ENCODE measurements at places on chromosomes 12 and 14. TPM values are rescaled to one million over a fixed set of nuclear protein-coding genes. Genes with fewer than 3 reads are reported as not detected.

MIP gene
- total RNA-seq = 0.08 TPM

OVCH1 gene
- total RNA-seq = 0.53 TPM

GARIN6 gene
- not detected for total RNA-seq

PRPH gene
- total RNA-seq = 1.1 TPM

SOCS2 gene
- 26.2 TPM for total RNA-seq

DNA sequence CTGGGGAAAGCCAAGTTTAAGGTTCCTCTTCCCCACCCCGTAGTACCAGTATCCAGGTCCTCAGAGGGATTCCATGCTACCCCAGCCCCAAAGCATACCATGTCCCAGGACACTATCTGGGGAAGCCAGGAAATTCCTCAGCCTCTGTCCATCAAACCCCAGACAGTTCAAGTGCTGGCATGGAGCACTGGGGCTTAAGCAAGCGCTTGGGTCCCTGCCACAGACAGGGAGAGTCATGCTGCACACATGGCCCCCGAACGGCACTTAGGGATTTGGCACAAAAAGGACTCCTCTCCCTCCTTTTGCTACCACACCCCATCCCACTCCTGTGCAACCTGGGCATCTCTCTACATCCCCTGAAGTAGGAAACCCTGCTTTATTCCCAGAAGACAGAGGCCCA lies 21.8 kb downstream of the ADCY6 start:
- no peak overlapping the region for H3K27ac ChIP-seq
- no peaks in the 10 kb centered on the region for H3K4me1 ChIP-seq
- no peaks in the 10 kb centered on the region for H3K36me3 ChIP-seq

DNA sequence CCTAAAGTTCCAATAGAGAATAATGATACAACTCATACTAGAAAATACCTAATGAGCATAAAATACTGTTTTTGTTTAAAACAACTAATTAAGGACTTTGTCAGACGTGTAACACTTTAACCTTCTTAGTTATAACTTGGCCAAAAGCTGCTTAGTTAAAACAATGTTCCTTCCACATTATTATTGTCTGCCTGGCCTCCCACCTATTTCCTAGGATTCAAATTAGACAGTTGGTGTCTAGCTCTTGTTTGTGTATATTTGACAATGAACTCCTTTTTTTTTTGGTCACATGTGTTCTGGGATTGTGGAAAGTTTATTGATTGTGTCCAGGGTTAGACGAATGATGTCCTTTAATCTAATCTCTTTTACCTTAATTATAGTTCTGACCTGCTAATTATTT lies 67.6 kb upstream of the PSMA6 start:
- H3K4me3 ChIP-seq = no peak overlapping the region
- no peaks in the 10 kb centered on the region for H3K36me3 ChIP-seq
- no peaks in the 10 kb centered on the region for H3K27me3 ChIP-seq
- no peaks in the 10 kb centered on the region for H3K4me1 ChIP-seq
- H3K27ac ChIP-seq = no peak overlapping the region

DNA sequence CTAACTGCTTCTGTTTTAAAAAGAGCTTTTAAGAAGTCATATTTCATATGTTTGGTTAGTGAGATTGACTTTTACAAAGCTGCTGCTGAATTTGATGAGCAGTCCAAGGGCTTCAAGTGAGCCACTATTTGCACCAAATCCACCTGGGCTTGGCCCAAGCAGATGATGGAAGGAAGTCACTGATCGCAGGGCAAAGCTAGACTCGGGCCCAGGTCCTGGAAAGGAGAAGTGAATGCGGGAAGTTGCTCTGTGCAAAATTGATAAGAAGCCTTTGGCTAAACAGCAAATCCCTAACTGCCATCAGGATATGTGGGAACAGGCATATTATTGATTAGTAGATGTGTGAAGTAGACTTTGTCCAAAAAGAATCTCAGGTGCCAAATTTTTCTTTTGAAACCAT lies 30.5 kb downstream of the PLXNC1 start:
- peaks cover 8% of the 10 kb centered on the region for H3K4me1 ChIP-seq
- no peaks in the 10 kb centered on the region for H3K36me3 ChIP-seq
- DNase-seq = no peak
- no peak overlapping the region for H3K4me3 ChIP-seq

DNA sequence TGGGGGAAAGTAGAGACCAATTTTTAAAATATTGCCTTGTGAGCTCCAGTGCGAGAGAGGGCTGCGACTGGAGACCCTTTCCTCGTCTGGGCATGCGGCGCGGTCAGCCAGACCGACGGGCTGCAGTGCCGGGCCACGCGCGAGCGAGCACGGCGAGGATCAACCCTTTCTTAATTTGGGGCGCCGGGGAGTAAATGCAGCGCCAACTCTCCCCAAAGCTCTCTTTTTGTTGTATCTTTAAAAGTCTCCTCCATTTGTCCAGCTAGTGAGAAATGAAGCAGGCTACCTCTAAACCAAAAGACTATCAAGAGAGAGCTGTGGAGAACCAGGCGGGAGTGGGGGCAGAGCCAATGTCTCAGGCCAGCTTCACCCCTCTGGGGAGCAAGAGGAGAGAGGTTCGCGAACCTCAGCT lies 1.4 kb downstream of the SIX1 start:
- H3K36me3 ChIP-seq = no peaks in the 10 kb centered on the region
- peak overlapping the region; percentile 50 for H3K4me3 ChIP-seq
- peaks cover 100% of the 10 kb centered on the region for H3K27me3 ChIP-seq
- H3K27ac ChIP-seq = peak overlapping the region; percentile 15
- peaks cover 3% of the 10 kb centered on the region for H3K4me1 ChIP-seq

DNA sequence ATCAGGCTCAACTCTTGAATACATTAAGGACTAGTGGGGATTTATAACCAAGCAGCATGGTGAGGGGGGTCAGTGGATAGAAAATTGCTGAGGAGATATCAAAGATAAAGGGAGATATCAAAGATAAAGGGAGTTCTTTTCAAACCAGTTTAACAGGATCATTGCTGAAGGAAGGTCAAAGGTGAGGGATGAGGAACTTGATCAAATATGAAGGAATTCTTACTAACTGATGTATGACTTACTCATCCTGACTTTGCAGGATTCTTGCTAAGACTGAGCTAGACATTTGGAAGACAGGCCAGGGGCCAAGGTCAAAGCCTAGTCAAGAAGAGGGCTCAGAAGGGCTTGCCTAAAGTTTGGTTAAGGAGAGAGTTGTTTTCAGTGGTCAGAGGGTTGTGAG lies 4.8 kb downstream of the ABHD4 start:
- H3K27ac ChIP-seq = no peak overlapping the region
- no peak for DNase-seq
- no peaks in the 10 kb centered on the region for H3K27me3 ChIP-seq
- H3K36me3 ChIP-seq = no peaks in the 10 kb centered on the region
- peaks cover 35% of the 10 kb centered on the region for H3K4me1 ChIP-seq

- no peaks in the 10 kb centered on the region for H3K36me3 ChIP-seq
- peak overlapping the region; percentile 97 for H3K27ac ChIP-seq
- no peaks in the 10 kb centered on the region for H3K27me3 ChIP-seq
- peak overlapping the region; percentile 43 for H3K4me3 ChIP-seq
- DNase-seq = no peak
- peaks cover 25% of the 10 kb centered on the region for H3K4me1 ChIP-seq
These were observed 1.6 kb downstream of the PYM1 start for GRCh38 chr12:55925870-55926737.

DNA sequence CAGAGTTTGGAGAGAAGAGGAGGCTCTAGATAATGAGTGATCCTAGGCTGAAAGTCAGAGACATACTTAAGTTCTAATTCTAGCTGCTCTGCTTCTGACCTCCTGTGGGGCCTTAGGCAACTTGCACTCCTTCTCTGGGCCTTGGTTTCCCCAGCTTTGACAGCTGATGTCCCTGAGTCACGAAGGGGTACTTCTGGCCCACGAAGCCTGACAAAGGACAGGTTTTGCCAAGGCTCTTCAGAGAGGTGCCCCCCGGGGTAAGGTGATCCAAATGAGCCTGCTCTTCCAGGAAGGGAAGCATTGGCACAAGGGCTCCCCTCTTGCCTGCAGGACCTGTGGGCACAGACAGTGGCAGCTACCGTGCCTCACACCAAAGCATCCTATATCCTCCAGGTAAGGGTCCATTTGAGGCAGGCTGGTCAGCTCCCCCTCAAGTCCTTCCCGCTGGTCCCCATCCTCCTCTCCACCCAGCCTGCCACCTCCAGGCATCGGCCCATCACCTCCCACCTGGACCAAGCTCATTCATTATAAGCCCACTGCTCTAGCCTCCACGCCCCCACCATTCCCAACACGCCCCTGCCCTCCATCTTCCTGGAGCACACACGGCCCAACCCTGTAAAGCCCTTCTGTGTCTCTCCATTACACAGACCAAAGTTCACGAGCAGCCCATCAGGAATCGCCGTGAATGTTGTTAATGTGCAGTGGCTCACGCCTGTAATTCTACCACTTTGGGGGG lies 1.9 kb upstream of the PPP1R13B start:
- no peaks in the 10 kb centered on the region for H3K36me3 ChIP-seq
- H3K4me3 ChIP-seq = no peak overlapping the region
- no peaks in the 10 kb centered on the region for H3K27me3 ChIP-seq

DNA sequence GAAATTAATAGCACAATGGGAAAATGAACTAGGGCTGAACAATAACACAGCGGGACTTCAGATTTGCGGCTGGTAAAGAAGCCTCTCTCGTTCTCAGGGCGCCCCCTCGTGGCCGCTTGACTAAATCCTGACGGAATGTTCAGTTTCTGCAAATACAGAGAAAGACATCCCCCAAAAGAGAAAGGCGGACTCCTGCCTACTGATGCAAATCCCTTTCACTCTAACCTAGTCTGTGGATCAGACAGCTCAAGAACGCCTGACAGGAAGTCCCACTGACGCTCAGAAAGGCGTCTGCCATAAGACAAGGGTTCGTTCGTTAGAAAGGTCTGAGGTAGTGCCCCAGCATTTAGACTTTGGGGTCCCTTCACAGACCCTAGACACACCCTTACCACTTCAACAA lies 2.5 kb downstream of the NUAK1 start:
- peak; percentile 94 for DNase-seq
- H3K4me1 ChIP-seq = peaks cover 52% of the 10 kb centered on the region
- peak overlapping the region; percentile 15 for H3K27ac ChIP-seq
- H3K36me3 ChIP-seq = no peaks in the 10 kb centered on the region

DNA sequence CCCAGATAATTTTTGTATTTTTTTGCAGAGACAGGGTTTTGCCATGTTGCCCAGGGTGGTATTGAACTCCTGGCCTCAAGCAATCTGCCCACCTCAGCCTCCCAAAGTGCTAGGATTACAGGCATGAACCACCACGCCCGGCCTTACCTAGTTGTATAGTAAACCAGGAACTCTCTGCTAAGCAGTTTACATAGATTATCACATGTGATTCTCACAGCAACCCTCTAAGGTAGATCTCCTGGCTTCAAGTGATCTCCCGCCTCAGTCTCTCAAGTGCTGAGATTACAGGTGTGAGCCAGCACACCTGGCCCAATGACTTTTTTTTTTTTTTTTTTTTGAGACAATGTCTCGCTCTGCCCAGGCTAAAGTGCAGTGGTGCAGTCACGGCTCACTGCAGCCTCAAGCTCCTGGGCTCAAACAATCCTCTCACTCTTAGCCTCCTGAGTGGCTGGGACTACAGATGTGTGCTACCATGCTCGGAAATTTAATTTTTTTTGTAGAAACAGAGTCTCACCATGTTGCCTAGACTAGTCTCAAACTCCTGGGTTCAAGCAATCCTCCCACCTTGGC lies 26.0 kb upstream of the ATP2A2 start:
- no peaks in the 10 kb centered on the region for H3K36me3 ChIP-seq
- H3K27ac ChIP-seq = no peak overlapping the region
- peaks cover 6% of the 10 kb centered on the region for H3K4me1 ChIP-seq
- no peaks in the 10 kb centered on the region for H3K27me3 ChIP-seq

DNA sequence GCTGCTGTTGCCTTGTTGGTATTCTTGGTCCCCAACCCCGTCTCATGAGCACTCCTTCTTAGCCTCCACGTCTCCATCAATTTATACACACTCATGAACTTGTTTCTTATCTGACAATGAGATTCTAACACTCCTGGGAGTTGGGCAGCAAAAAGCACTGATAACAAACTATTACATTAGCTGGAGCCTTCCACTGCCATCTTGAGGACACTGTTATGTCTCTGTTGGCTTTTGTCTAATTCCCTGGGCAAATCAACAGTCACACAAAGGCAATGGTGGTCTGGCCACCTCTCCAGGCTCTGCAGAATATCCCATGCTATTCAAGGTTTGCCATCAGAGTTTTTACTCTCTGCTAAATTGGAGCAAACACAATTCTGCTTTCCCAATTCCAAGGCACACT lies 117.8 kb upstream of the COCH start:
- no peak overlapping the region for H3K27ac ChIP-seq
- DNase-seq = no peak
- no peak overlapping the region for H3K4me3 ChIP-seq
- no peaks in the 10 kb centered on the region for H3K36me3 ChIP-seq

DNA sequence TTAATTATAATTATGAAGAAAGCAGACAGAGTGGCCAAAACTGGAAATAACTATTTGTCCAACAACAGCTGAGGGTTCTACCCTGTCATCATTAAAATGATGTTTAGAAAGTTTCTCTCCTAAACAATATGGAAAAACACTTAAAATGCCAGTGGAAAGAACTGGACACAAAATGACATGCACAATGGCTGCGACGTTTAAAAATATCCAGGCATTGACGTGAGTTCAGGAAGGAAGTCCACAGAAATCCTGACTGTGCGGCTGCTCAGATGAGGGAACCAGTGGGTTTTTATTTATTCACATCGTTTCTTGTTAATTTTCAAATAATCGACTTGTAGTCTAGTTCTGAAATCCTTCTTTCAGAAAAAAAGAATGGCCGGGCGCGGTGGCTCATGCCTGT lies 58.3 kb downstream of the CCNK start:
- H3K4me1 ChIP-seq = peaks cover 36% of the 10 kb centered on the region
- DNase-seq = no peak
- no peaks in the 10 kb centered on the region for H3K27me3 ChIP-seq
- no peak overlapping the region for H3K27ac ChIP-seq
- H3K36me3 ChIP-seq = no peaks in the 10 kb centered on the region
- H3K4me3 ChIP-seq = no peak overlapping the region

- peak overlapping the region; percentile 54 for H3K4me3 ChIP-seq
- peaks cover 1% of the 10 kb centered on the region for H3K4me1 ChIP-seq
- H3K27ac ChIP-seq = peak overlapping the region; percentile 95
- H3K36me3 ChIP-seq = no peaks in the 10 kb centered on the region
- DNase-seq = peak; percentile 75
These were observed 3.6 kb downstream of the FOXA1 start for GRCh38 chr14:37591311-37591940.

DNA sequence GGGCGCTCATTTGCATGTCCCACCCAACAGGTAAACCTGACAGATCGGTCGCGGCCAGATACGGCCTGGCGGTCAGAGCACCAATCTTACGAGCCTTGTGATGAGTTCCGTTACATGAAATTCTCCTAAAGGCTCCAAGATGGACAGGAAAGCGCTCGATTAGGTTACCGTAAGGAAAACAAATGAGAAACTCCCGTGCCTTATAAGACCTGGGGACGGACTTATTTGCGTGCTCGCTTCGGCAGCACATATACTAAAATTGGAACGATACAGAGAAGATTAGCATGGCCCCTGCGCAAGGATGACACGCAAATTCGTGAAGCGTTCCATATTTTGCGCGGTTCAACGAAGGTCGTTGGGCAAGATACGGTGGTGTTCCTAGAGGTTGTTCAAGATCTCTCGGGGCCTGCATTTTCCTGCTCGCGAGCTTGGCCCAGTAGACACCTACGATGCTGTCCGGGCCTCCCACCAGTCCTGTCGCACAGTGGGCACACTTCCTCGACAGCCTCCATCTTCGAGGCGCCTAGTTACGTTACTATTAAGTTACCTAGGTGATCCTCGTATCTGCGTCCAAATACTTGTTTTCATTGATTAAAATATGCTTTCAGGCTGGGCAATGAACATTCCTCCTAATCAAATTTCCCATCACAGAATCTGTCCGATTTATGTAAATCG lies at the start of gene RNU6-7:
Gene RNU6-7 (plus strand): TSS at position 230 of the 675 bp plus-strand sequence.
- peak within 1 kb of the TSS; percentile 65 for H3K4me3 ChIP-seq
- peaks cover 5% of the 10 kb centered on the region for H3K4me1 ChIP-seq
- peak; percentile 43 for DNase-seq
- H3K36me3 ChIP-seq = no peaks in the 10 kb centered on the region
- H3K27ac ChIP-seq = peak within 1 kb of the TSS; percentile 98

- no peak for DNase-seq
- no peaks in the 10 kb centered on the region for H3K4me1 ChIP-seq
- no peaks in the 10 kb centered on the region for H3K36me3 ChIP-seq
- no peak overlapping the region for H3K27ac ChIP-seq
These were observed 316.3 kb downstream of the NUAK1 start for GRCh38 chr12:105822131-105823105.

Measured in hepatocyte (in vitro differentiated cells).